T-cell (primary cell): ENCODE measurements at places on chromosomes 3 and 15. TPM values are rescaled to one million over a fixed set of nuclear protein-coding genes. Genes with fewer than 3 reads are reported as not detected.

- DNase-seq: no peak
Observed at GRCh38 chr15:90000186-90001001, 730 bp upstream of the ZNF710 start.

DNA sequence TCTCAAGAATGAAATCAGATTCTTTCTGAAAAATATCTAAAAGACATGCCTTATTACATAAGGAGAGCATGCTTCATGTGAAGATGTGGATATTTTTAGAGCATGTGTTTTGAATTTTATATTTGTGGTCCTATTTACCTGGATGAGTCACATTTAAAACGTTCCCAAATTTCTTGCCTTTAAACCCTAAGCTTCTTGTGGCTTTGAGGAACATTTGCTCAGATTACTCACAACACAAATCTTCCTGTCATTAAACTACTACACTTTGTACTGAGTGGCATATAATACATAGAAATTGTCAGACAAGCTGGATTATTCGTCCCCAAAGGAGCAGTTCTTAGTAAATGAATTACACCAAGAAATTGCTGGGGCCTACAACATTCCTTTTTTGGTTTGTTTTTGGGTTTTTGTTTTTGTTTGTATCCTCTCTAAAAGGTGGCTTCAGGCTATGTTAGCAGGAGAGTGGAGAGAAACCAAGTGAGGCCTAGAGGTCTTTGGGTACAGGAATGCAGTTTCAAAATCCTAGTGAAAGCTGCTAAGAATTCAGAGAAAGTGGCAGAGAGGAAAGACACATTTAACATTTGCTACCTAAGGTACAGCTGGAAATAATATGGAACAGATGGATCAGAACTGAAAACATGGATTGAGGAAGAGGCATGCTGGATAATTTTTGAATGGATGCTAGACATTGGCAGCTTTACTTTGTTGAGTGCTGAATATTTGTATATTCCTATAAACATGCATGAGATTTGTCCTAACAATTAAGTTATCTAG lies 128.1 kb downstream of the RPL22L1 start:
- no peak for DNase-seq

TMEM115 gene
- total RNA-seq: 13.9 TPM

ITIH1 gene
- total RNA-seq: 0.85 TPM

CISH gene
- total RNA-seq: 37.4 TPM
